ENCODE measurements at places on chromosomes 12 and 14. TPM values are rescaled to one million over a fixed set of nuclear protein-coding genes. Genes with fewer than 3 reads are reported as not detected.

Gene GPX2
- 258 TPM for total RNA-seq

Gene NPFF
- not detected for total RNA-seq

Gene ABCB9
- 9.3 TPM for total RNA-seq

Gene SOAT2
- total RNA-seq: 0.24 TPM

Gene SHMT2
- 131 TPM for total RNA-seq

Gene TDRD9
- total RNA-seq: not detected

Gene CYP27B1
- 1.4 TPM for total RNA-seq

Gene PTPRQ
- 0.03 TPM for total RNA-seq

Measured in A549 treated with CpdA at 1 μM for 4 hours (cell line).